Activated CD4-positive, CD25-positive, alpha-beta regulatory T cell (primary cell): ENCODE measurements at places on chromosomes 11 and 22.

- no peak for DNase-seq
Measured at GRCh38 chr11:106249617-106250239, 172.3 kb downstream of the AASDHPPT start.

DNA sequence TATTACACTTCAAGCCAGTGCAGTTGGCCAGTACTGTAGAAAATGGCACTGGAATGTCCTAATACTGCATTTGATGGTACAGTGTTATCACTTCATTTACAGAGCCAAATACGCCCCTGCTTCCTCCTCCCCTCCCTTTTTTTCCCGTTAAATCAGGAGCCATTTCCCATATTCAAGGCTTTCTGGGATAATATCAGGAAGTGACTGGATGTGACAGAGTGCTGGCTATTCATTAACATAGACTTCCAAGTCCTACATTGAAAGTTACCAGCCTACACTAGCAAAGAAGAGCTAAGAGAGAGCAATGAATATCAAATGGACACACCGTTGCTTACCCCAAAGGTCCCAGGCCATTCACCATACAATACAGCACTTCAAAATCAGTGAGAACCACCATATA lies 32.1 kb upstream of the ABCC8 start:
- no peak for DNase-seq

DNA sequence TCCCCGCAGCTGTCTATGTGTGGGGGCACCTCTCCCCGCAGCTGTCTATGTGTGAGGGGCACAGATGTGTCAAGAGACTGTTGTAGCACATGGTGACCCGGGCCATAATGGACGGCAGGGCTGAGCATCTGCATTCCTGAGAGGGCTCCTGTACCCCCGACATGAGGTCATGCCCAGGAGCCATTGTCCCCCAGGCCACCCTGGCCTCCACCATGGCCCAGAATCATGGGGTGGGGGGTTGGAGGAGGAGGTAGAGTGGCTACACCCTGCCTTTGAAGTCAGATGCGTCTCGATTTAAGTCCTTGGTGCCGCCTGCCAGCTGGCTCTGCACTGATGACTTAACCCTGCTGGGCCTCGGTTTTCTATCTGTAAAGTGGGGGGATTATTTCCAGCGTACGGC lies 49.1 kb downstream of the ARHGAP8 start:
- DNase-seq: no peak

DNA sequence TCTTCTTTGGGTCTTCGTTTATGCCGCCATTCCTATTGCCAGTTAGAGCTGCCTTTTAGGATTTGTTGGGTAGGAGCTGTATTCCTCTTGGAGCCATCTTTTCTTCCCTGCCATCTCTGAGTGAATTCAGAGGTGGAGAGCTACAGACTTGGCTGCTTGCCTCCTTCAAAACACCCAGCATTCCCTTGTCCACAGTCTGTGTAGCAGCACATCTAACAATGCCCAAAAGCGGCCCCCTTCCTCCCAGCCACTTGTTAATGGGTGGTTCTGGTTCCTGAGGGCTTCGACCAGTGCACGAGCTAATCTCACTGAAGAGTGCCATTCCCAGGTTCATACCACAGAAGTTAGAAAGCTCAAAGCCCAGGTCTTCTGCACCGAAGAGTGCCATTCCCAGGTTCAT lies 37.7 kb downstream of the MARK2 start:
- no peak for DNase-seq

DNA sequence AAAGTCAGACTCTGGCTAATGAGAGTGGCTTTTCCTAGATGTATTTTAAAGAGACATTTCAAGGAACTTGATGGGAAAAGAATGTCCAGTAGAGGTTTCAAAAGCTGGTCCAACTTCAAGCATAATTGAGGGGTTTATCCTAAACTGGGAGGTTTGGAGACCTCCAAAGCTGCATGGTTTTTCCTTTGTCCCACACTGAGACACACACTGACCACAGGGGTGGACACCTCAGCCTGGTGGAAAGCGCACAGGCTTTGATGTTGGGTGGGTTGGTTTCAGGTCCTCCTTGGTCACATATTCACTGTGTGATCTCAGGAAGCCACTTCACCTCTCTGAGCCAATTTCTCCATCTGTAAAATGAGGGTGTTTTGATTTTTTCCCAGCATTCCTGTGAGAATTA lies 4.0 kb downstream of the SPON1 start:
- no peak for DNase-seq

GRCh38 chr22:20232781-20233180 lies 35.3 kb downstream of the RTN4R start:
- DNase-seq: no peak

- DNase-seq: no peak
Measured at GRCh38 chr11:87878373-87878825, 296.8 kb downstream of the RAB38 start.

DNA sequence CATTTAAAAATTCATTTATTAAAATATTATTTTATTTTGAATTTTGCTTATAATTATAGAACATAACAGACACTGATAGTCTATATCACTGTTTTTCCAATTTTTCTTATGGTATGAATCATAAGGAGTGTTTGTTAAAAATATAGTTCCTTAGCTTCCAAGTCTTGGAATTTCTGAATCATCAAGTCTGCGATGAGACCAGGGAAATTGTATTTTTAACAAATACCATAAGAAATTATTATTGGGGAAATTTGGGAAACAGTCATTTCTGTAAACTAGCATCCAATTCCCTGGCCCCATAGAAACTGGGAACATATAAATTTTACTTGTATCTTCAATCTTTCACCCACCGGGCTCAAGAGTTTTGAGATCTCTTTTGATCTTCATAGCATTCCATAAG lies 38.0 kb upstream of the PICALM start:
- no peak for DNase-seq

GRCh38 chr11:11584530-11584810 lies 37.3 kb downstream of the GALNT18 start:
- no peak for DNase-seq

DNA sequence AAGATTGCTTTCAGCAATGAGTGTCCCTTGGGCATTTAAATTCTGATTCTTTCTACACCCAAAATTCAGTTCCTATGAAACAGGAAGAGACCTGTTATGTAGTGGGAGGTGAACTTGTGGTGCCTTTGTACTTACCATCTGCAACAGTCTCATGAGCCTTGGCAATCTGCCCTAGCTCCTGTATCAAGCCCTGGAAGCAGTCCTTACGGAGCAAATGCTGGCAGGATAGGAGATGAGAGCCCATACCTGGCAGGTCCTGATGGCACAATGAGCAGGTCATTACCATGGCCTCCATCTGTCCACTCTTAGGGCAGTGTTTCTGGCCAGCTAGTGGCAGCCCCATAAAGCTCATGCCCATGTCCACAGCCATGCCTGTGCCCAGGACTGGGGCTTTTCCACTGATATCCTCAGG lies 10.8 kb downstream of the TRIM66 start:
- no peak for DNase-seq

DNA sequence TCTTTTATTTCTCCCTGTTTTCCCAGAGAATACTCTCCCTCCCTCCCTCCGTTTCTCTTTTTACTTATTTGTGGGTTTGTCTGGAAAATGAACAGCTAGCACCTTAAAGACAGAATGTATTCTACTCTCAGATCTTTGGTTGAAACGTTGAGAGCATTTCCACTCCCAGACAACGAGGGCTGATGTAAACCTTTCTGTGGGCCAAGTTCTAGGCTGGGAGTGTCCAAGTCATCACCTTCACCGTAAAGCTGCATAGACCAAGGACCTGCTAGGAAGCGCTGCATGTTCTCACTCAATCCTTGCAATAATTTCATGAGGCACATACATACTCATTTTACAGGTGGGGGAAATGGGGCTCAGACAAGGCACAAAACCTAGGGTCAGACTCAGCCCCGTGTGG lies 32.4 kb downstream of the MYH9 start:
- DNase-seq: no peak

- DNase-seq: no peak
Measured at GRCh38 chr11:64518928-64519327, 72.1 kb upstream of the SLC22A12 start.

DNA sequence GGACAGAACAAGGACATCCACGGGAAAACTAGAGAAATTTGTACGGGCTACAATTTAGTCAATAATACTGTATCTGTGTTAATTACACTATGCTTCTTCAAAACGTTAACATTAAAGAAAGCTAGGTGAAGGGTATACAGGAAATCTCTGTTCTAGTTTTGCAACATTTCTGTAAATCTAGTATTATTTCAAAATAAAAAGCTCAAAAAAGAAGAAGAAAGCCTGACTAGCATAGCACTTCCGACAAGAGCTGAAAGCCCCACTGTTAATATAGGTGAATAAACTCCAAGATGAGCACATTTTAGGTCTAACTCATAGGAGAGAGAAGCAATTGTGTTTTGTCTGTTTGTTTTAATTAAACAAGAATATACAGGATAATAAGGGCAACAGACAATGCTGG lies 299.7 kb downstream of the TTC28 start:
- DNase-seq: no peak
